ENCODE measurements at places on chromosomes 2 and 18. TPM values are rescaled to one million over a fixed set of nuclear protein-coding genes. Genes with fewer than 3 reads are reported as not detected.
A peak's percentile ranks its signal among the peaks of the same experiment; 100 is the strongest.

DNA sequence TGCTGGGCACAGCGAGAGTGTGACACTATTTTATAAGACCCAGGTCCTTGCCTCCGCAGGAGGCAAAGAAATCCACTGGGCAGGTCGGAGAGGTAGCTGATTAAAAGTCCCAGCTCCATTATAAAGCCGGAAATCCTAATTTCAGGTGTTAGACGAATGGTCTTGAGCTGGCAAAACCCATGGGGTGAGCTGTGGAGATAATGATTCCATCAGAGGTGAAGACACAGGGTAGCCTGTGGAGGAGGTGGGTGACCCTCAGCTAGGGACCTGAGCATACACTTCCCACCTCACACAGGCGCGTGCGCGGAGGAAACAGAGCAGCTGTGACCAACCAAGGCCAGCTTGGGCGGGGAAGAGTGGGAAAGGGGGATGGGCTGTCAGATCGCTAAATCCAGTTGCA lies 201.7 kb upstream of the CXCR4 start:
- DNase-seq: no peak

RNPEPL1 gene
- polyA plus RNA-seq: 38.7 TPM

CGREF1 gene
- 7.5 TPM for polyA plus RNA-seq

DNA sequence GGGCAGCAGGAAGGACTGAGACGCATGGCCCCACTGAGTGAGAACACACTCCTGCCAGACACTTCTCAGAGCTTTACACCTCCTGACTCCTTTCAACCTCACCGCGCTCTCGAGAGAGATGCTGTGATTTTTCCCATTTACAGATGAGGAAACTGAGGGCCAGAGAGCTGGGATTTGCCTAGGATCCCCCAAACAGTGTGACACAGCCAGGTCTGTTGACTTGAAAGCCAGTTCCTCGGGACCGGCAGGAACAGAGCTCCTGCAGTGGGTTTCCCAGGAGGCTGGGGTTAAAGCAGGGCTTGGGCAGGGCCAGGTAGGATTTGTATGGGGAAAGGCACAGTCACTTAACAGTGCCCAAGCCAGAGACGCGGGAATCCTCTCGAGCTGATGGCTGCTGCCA lies 81.9 kb downstream of the STPG4 start:
- DNase-seq: no peak

DNA sequence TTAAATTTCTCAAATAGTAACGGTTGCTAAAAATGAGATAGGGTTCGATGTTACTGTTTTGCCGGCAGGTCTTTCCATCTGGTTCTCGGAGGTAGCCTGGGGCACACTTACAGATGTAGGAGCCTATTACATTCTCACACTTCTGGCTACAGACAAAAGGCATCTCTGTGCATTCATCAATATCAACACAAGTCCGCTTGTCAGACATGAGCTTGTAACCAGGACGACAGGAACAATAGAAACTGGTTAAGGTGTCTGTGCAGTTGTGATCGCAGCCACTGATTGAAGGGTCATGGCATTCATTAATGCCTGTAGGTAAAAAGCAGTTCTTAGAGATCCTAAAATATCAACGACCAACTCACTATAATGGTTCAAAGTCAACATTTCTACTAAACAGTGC lies 116.3 kb downstream of the DHRS9 start:
- no peak for DNase-seq

- DNase-seq: peak; percentile 58
These were observed 167.3 kb upstream of the NOSTRIN start for GRCh38 chr2:168635065-168635577.

TXNDC2 gene
- polyA plus RNA-seq: 0.05 TPM

UGT1A10 gene
- not detected for polyA plus RNA-seq

GPC1 gene
- polyA plus RNA-seq: 27.8 TPM

DNA sequence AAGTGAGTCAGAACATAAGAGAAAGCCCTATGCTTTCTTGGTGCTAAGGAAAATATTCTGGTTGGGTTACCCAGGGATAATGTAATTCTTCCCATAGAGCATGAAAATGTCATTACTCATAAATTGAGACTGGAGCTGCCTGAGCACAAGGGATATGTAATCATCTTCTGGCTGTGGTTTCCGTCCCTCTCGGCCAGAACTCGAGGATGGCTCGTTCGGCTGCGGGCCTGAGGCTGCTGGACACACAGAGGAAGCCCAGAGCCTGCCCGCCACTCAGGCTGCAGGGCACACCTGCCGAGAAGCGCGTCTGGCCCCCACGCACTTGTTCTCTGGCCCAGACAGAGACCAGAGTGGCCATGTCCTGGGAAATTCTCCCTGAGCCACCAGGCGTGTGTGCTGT lies 104.9 kb downstream of the ASAP2 start:
- no peak for DNase-seq

TRIM43 gene
- polyA plus RNA-seq: 0.73 TPM

DNA sequence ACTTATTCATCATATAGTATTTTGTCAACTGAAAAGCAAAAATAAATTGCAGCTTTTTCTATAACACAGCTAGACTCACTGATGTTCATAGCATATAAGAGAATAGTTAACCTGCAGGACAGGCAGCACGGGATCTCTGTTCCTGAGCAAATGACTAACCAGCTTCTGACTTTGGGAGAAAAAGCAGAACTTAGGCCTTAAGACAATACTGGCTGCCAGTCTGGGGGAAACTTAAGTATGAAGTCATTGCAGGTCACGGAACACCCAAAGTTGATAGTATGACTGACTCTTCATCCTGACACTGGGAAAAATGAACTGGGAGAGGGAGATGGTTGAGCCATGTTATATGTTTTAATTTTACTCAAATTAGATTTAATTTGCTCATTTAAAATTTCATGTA lies 113.0 kb downstream of the DPP4 start:
- DNase-seq: no peak

DNA sequence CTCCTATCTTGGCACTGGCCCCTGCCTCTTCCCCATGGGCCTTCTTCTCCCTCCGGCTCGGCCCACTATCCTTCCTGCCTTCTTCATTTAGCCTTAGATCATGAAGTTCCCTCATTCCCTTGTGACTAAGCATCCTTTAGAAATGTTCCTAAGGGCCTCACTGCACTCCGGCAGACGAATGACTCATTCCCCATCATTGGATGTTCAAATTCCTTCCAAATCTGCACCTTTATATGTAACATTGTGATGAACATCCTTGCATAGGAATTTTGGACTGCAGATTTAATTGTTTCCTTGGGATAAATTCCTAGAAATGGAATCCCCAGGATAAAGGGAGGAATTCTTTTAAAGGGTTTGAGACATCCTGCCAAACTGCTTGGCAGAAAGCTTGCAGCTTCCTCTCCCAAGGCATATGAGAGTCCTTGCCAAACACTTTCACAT lies 19.0 kb downstream of the CRACDL start:
- no peak for DNase-seq

DNA sequence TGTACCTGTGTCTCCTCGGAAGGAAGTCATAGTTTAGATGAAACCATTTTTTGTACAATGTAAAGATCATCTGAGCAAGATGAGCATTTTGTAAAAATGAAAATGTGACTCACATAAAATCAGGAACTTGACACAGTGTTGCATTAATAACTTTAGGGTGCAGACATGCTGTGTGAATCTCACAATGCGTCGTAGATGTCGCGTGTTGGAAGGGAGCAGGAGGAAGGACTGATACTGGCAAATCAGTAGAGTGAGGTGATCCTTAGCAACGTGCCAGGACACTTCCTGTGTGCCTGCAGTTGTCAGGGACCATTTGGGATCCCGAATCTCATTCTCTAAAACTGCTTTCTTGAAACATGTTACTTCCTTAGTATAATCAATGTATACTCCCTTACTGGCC lies 103.1 kb downstream of the SH3BP4 start:
- no peak for DNase-seq

- no peak for DNase-seq
These were observed 139.6 kb downstream of the TRABD2A start for GRCh38 chr2:84741182-84741822.

DNA sequence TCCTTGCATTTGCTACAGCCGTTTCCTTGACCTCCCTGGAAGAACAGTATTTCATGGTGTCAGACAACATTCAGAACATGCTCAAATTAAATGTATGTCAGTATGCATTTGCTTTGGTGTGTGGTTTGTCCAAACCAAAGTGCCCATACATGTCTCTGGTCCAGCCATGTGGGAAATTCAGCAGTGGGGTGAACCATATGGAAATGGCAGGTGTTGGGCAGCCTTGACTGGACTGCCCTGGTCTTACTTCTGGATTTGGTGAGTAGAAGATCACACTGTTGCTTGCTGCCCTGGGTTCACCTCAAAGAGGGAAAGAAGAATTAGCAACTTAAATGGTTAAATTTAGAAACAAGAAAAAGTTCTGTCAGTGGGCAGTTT lies 84.5 kb downstream of the MSH2 start:
- DNase-seq: no peak

SH3RF3 gene
- 5.5 TPM for polyA plus RNA-seq

- peak; percentile 67 for DNase-seq
These were observed at the start of gene TLK1 for GRCh38 chr2:171160119-171160955. Gene TLK1 (minus strand): TSS chr2:171160893. CDS start chr2:171160428, 465 bp downstream.

- DNase-seq: no peak
These were observed 20.3 kb downstream of the GKN2 start for GRCh38 chr2:68932402-68932801.

- no peak for DNase-seq
These were observed 9.2 kb upstream of the TMEM247 start for GRCh38 chr2:46470114-46470628.

DNA sequence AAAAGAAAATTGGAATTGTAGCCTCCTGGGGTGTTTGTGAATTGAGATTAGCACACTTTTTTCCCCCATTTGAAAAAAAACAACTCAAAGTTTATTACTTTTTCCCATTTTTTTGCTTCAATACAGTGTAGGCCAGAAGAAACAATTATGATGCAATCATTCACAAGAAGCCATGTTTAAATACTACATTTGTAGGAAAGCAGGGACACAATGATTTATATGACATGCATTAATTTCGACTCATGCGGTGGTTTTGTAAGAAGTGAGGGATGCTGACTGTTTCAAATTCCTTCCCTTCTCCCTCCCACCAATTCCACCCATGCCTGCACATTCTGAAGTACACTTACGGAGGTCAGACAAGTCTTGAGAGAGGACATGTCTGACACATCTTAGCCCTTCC lies 774.2 kb upstream of the FSHR start:
- DNase-seq: no peak

GRCh38 chr2:238720232-238720672 lies 127.6 kb upstream of the TWIST2 start:
- no peak for DNase-seq

GRCh38 chr2:239095460-239096081 lies 247.7 kb downstream of the TWIST2 start:
- DNase-seq: no peak

All from right renal pelvis (tissue), 4 donors.